ENCODE measurements at places on chromosomes 3 and 15.

DNA sequence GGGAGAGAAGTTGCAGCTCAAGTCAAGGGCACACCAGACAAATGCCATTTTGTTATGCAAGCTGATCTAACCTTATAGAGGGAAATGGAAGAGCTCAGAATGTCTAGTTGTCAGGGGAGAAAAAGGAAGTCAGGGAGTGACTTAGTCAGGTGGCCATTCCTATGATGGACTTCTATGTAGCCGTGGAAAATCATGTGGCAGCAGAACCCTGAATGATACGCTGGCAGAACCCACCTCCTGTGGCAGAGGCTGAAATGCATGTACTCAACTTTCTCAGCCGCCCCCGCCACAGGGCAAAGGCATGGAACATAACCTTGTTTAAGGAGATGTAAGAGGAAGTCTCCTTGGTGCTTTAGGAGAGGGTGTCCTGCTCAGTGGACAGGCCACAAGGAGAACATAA is 37.7 kb upstream of the PARL start:
- DNase-seq: no peak

DNA sequence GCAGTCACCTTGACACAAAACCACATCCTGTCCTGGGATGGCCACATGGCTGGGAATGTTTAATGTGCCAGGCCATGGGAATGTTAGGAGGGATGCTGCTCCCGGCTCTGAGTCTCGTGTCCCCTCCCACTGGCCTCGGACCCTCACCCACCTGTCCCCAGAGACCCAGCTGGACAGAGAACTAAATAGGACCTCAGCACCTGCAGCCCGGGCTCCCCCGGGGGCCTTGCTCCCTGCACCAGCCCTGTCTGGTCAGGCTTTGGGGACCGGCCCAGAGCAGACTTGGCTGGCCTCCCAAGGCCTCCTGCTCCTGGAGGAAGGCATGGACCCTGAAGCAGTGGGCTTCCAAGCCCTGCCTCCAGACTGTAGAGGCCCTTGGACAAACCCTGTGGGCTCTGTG is 100.0 kb upstream of the IQSEC1 start:
- no peak for DNase-seq

DNA sequence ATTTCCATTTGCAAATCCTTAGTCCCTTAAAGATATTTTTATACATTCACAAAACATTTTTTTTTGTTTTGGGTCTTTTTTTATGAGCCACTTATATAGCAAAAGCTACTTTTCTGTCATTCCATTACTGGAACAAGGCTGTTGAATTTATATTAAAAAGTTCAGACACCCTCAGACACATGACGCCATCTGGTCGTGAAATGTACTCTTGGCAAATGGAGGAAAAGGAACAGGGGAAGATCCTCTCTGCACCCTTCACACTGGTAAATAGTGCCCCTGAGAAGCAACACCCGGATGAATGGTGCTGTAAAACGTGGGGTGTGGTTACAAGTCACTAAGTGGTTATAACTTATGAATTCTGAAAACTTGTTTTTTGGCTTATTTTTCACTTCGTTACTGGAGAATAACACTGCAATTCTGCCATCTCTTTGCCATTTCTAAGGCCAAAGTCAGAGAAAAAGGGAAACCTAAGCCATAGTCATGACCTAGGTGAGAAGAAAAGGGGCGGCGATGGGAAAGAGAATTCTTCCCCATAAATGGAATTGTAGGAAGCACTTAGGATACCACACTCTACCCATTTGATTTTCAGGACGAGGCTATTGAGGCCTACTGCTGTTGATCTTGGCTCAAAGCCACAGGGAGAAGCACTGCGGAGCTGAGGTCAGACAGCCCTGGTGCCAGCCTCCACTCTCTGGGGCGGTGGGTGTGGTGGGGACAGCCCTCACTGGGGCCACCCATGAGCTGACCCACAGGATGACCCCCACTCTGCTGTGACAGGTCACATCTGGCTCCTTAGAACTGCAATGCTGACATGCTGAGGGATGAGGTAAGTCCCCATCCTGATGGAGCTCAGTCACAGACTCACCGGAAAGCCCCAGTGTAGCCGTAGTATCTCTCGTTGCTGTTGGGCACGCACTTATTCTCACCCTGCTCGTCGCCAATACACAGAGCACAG is 21.9 kb downstream of the LTF start:
- DNase-seq: no peak

GRCh38 chr3:153783106-153783505 is 338.1 kb upstream of the ARHGEF26 start:
- no peak for DNase-seq

DNA sequence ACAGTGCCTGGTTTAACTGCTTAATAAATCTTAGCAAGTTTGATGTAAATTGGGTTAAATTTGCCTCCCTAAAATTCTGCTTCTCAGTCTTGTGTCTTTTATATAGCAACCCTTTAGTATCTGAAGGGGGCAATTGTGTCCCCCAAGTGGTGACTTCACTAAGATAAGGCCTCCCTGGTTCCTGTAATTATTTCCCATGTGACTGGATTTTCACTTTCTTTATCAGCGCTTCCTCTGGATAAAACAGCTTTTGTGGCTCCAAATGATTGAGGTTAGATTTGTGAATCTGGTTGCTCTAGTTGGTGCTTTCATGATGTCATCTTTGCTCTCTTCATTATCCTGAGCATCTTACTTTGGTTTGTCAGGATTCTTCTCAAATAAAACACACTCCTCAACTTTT is 334.3 kb upstream of the CTDSPL start:
- DNase-seq: no peak

GRCh38 chr3:101998256-101998926 is 149.1 kb downstream of the NFKBIZ start:
- DNase-seq: no peak

- no peak for DNase-seq
These were observed 90.2 kb downstream of the HES1 start for GRCh38 chr3:194225988-194226663.

DNA sequence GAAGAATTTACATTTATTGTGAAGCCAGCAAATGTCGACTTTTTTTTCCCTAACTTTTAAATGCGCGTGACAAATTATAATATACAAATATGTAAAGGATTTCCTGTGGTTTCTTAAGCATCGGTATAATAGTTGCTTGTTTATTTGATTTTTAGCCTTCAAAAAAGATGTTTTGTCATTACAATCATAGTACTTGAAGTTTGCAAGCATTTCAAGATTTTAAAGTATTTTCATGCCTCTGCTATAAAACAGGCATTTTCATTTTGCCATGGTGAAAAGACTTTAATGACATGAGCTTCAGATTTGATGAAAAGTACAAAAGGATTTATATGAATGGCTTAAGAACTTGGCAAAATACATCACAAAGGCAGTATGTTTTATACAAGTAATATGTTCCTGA is 9.4 kb upstream of the P2RY12 start:
- no peak for DNase-seq

GRCh38 chr15:57657619-57658018 is 48.9 kb upstream of the POLR2M start:
- no peak for DNase-seq

DNA sequence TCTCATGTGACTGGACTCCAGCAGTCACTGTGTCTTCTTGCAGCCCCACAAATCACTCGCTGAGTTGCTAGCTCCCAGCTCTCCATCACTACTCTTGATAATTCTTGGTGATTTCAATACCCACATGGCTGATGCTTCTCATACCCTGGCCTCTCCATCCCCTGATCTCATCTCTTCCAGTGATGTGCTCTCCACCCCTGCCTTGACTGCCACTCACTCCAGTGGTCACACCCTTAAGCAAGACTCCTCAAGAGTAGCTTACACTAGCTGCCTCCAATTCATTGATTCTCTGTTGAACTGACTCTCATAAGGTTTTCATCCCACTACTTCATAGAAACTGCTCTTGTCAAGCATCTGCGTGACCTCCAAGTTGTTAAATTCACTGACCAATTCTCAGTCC is 837 bp downstream of the GRK7 start:
- DNase-seq: no peak

DNA sequence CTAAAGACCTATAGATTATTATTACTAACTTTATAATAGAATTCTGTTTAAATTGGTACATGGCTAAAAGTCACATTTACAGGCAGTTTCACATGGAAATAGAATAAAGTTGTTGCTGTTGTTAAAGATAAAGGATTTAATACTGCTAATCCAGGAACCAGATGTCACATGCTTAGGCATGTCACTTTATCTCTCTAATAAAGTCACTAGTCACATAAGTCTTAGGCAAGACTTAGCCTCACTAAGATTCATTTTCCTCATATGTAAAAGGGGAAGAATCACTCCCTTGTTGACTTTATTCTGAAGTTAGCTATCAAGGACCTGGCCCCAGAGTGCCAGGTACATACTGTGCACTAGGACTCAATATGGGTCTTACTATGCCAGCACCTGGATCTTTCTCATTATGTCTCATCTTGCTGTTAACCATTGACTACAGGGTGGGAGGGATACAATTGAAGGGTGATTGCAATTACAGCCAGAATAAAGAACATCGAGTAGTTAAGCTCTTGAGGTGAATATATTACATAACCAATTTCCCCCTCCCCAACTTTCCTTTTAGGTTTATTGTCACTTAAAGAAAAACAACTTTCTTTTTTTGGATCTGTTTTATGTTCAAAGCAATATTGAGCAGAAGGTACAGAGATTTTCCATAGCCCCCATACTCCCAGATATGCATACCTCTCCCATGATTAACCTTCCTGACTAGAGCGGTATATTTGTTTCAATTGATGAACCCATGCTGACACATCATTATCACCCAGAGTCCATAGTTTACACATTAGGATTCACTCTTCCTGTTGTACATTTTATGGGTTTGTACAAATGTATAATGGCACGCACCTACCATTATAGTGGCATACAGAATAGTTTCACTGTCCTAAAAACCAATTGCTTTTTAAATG is 36.6 kb downstream of the LNP1 start:
- no peak for DNase-seq

DNA sequence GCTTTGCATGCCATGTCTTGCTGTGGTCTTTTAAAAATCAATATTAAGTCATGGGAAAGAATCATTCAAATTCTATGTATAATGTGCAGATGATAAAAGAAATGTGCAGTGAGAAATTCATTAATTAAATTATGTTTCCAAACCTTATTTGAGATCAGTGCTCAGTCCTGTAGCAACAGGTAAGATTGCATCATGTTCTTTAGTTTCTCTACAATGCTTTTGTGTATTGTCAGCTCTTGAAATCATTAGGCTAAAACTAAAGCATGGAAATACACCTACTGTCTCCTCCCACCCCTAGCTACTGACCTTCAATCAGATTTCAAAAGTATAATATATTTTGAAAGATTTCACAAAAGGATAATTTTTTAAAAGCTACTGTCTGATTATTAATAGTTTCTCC is 612.7 kb downstream of the ROBO2 start:
- no peak for DNase-seq

DNA sequence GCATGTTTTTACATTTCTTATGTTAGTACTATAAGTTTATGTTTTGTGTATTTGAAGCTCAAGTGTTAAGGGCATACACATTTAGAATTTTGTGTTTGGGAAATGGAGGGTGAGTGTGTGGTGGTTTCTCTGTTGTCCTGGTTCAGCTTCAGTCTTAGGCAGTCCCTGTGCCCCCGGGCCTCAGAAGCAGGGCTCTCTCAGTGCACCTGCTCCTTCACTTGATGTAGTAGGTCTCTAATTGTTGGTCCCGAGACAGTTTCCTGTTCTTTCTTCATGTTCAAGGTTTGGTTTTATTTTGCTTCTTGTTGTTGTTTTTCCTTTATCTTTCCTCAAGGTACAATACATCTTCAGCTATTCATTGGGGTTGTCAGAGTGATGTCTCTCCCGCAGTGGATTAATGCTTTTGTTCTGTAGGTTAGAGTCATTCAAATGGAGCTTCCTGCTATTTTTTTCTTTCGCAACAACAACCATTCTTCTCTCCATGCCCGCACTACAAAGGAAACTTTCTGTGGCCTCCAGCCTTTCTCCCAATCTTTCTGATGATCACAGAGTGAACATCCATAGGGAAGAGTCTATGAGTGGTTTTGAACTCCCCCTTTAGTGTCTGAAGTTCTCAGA is 177.8 kb upstream of the GOLGA6L4 start:
- no peak for DNase-seq

- DNase-seq: no peak
These were observed 44.2 kb downstream of the CMTM8 start for GRCh38 chr3:32282578-32283154.

- DNase-seq: no peak
These were observed 38.1 kb upstream of the NMNAT3 start for GRCh38 chr3:139715743-139716360.

DNA sequence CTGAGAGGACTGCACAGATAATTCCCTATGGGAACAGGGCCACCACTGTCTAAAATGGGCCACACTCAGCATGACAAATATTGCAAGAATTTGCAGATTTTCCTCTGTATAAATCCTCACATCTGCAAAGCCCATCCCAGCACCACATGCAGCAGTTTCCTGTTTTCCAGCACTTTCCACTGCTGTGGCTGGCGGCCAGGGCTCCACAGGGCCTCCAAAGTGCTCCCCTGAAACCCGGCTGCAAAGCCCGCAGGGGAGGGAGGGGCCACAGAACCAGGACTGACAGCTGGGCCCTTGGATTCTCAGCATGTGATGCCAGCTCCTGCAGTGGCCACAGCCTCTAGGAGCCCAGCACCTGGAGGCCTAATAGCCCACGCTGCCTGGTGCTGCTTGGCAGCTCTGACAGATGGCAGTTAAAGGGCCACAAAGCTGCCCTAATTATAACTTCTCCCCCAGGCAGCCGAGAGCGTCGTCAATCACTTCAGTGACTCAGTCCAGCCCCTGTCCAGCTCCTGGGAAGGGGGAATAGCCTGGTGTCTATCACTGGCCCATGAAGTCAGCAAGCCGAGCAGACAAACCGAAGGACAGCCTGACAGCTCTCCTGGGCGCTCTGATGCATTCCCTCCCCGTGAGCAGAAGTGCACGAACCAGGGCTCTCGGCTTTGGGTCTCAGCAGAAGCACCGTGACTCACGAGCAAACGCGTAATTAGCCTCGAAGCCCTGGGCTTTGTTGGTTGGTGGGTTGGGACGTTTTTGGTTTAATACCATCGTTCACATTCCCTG is 4.7 kb downstream of the LRRC15 start:
- no peak for DNase-seq

GRCh38 chr15:98437752-98438151 is 210.6 kb upstream of the IGF1R start:
- DNase-seq: no peak

GRCh38 chr3:132087356-132087755 is 52.5 kb upstream of the CPNE4 start:
- DNase-seq: no peak

DNA sequence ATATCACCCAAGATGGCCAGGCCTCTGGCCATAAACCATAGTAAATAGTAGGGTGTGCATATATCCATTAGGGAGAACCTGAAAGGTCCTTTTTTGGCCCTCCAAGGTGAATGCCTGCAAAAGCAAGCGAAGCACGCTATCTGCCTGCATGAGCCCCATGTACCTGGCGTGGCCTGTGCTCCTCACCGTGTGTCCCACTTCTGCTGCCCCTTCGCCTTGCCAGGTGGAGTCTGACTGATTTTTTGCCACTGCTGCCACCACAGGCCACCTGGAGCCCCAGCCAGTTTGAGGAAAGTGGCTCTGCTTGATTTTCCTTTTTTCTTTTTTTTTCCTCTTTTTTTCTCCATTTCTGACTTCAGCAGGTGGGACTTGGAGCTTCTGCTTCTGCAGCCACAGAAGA is 139.7 kb downstream of the SNRPN start:
- no peak for DNase-seq

GRCh38 chr3:122318620-122319019 is 6.4 kb upstream of the CSTA start:
- no peak for DNase-seq

GRCh38 chr3:98809557-98809956 is 46.4 kb downstream of the ST3GAL6 start:
- no peak for DNase-seq
